Stimulated activated CD4-positive, alpha-beta T cell treated with anti-CD3 and anti-CD28 coated beads, Interleukin-2, amount 100 ng/mL, for 4 hours (primary cell): ENCODE measurements at places on chromosomes 7 and 10.

- peak; percentile 44 for DNase-seq
Measured at GRCh38 chr7:37448011-37448635, 541 bp downstream of the ELMO1 start.

GRCh38 chr7:77456696-77457095, 40.5 kb upstream of the GSAP start:
- no peak for DNase-seq

DNA sequence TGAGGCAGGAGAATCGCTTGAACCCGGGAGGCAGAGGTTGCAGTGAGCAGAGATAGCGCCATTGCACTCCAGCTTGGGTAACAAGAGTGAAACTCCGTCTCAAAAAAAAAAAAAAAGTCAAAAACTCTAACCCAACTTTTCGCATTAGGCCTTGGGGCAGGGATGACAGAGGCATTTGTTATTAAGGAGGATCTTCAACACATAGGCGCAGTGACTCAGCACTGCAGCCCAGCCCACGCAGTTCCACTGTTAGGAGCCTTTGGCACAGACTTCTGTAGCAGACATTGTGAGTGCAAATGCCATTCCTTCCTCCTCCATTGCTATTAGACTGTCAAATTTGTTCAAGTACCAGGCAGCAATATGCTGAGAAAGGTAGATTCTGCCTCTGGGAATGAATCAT, 43.1 kb upstream of the KLHL7 start:
- no peak for DNase-seq

- no peak for DNase-seq
Measured at GRCh38 chr10:636769-637168, 52.7 kb downstream of the DIP2C start.

DNA sequence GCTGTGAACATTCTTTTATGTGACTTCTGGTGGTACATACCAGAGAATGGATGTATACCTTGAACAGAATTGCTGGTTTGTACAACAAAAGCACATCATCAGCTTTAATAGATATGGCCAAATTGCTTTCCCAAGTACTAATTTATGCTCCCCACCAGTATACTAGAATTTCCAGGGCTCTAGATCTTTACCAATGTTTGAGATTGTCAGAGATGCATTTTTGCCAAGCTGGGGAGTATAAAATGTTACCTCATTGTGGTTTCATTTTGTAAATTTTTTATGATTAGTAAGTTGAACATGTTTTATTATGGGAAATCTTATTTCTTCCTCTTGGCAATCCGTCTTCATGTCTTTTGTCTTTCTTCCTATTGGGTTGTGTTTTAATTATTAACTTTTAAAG, 179.9 kb upstream of the TMEM106B start:
- DNase-seq = no peak

DNA sequence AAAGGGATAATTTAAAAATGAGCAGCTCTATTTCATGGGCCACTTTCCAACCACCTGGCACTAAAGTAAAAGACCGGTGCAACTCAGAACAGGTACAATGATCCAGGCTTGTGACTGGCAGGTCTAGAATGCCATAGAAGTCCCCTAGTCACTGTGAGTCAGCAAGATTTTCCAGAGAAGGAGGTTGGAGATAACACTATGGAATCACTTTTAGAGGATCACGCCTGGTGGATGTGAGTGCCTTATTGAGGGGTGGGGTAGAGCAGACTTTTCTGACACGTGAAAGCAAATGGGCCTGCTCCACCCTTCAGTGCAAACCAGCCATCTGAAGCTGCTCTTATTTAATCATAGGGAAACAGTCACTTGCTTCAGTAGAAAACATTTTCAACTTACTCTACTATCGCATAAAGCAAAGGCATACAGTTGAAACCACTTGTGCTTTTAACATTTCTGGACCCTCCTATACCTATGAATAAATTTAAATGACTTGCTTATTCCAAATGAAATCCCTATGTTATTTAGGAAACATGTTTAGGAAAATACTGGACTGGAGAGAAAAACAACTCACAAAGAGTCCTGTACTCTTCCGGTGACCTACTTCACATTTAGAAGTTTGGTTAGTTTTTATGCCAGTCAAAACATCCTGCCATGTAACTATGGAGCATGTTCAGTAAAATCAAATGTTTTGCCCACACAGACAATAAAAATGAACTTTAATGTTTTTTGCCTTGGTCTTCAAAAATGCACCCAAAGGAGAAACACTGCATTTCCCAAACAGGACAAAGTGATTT, 21.5 kb upstream of the AKR1C1 start:
- no peak for DNase-seq

GRCh38 chr7:36617408-36617807, 106.9 kb downstream of the AOAH start:
- DNase-seq = no peak

GRCh38 chr10:95539560-95540284, 21.4 kb downstream of the SORBS1 start:
- no peak for DNase-seq

- DNase-seq = no peak
Measured at GRCh38 chr7:4265066-4265465, 417.0 kb upstream of the FOXK1 start.

GRCh38 chr10:73251683-73252444, 580 bp downstream of the MRPS16 start:
- no peak for DNase-seq

- no peak for DNase-seq
Measured at GRCh38 chr10:58511765-58512490, 744 bp upstream of the BICC1 start.

DNA sequence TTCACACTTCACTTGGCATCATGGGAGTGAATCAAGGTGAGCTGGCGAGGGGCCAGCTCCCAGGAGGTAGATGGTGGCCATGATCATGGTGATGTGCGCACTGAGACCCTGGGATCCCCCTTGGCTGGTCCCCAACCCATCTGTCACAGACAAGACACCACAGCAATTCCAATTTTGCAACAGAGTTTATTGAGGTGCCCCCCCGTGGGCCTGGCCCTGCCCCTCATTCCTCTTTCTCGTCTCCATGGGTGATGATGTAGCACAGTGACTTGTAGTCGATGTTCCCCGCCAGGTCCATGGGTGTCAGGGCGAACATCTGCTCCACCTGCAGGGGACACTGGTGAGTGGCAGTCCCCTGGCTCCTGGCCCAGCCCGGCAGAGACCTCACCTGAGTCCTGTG, 2.4 kb downstream of the MYL7 start:
- DNase-seq = no peak

GRCh38 chr10:49539320-49539885, 482 bp upstream of the ERCC6 start:
- peak; percentile 3 for DNase-seq

- no peak for DNase-seq
Measured at GRCh38 chr10:130352291-130352645, 216.1 kb downstream of the GLRX3 start.

DNA sequence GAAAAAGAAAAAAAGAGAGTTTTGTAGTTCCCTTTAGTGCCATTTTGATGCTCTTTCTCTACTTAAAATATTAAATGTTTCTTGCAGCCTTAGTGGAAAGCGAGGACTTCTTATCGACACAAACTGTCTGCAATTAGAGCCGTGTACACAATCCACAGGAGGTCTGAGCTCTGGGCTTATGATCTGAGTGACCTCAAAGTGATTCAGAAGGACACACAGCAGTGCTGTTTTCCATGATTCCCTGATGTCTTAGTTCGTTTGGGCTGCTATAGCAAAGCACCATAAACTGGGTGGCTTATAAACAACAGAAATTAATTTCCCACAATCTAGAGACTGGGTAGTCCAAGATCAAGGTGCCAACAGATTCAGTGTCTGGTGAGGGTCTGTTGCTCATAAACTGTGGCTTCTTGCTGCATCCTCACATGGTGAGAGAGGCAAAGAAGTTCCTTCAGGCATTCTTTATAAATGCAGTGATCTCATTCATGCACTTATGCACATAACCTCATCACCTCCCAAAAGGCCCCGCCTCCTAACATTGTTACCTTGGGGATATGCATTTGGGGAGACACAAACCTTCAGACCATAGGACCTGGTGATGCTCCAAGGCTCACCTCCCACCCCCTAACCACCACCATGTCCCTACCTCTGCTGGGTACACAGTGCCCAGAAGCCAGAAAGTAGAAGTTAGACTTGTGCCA, 204.5 kb upstream of the GHITM start:
- no peak for DNase-seq

DNA sequence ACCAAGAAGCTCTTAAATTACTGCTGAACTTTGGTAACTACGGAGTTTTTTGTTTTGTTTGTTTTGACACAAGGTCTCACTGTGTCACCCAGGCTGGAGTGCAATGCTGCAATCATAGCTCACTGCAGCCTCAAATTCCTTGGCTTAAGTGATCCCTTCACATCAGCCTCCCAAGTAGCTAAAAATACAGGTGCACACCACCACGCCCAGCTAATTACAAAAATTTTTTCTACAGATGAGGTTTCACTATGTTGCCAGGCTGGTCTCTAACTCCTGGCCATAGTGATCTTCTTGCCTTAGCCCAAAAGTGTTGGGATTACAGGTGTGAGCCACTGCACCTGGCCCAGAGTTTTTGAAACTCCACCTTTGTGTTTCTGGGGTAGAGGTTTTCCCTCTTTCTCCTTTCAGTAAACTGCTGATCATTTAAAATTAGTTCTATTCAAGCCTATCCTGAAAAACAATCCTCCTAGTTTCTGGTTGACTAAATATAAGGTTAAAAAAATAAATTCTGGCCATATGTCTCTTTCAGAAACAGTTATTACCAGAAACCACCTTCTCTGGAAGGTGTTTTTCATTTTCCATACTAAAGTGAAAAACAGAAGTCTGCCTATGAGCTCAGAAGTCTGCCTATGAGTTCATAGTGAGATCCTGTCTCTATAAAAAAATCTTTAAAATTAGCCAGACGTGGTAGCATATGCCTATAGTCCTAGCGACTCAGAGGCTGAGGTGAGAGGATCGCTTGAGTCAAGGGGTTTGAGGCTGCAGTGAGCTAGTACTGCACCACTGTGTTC, 63.9 kb downstream of the VOPP1 start:
- DNase-seq = no peak

- DNase-seq = no peak
Measured at GRCh38 chr10:104045151-104046089, 40.3 kb downstream of the COL17A1 start.

DNA sequence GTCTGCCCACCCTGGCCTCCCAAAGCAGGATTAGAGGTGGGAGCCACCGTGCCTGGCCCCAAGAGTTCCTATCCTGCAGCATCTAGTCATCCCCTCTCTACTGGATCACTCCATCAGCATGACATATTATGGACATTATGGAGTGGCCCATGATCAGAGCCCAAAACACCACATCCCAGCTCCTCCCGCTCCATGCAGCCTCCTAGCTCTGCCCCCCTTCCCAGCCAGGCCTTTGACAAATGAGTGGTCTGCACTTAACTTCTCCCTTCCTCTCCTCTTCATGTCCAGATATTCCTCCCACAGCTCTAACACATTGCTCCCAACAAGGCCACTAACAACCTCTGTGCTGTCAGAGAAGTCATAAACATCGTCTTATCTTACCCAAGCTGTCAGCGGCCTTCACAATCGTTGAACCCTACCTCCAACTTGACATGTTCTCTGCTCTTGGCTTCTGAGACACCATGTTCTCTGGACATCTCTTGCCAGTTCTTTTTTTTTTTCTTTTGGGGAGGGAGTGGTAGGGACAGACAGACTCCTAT, 187.6 kb downstream of the NSUN6 start:
- DNase-seq = no peak

- no peak for DNase-seq
Measured at GRCh38 chr10:74628136-74628535, 198.3 kb upstream of the KAT6B start.

DNA sequence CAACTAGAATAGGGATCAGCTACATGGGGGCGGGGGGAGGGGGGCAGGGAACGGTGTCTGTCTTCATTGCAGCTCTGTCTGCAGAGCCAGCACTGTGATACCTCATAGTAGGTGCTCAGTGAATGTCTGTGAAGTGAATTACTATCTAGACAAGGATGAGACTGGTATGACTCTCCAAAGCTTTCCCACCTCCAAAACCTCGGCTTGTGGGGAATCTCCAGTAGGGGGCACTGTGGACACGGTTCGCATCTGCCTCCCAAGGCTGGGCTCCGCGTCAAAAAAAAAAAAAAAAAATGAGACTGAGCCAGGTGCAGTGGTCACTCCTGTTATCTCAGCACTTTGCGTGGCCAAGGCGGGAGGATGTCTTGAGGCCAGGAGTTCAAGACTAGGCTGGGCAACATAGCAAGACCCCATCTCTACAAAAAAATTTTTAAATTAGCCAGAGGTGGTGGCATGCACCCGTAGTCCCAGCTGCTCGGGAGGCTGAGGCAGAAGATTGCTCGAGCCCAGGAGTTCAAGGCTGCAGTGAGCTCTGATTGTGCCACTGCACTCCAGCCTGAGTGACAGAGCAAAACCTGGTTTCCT, 9.6 kb downstream of the TRIM56 start:
- DNase-seq = no peak

- DNase-seq = peak; percentile 46
Measured at GRCh38 chr7:150737265-150738055, at the start of gene GIMAP5. Gene GIMAP5 (plus strand): TSS chr7:150737418. CDS start chr7:150740885, 3,467 bp downstream.

GRCh38 chr7:139711991-139712743, 65.6 kb downstream of the HIPK2 start:
- no peak for DNase-seq

DNA sequence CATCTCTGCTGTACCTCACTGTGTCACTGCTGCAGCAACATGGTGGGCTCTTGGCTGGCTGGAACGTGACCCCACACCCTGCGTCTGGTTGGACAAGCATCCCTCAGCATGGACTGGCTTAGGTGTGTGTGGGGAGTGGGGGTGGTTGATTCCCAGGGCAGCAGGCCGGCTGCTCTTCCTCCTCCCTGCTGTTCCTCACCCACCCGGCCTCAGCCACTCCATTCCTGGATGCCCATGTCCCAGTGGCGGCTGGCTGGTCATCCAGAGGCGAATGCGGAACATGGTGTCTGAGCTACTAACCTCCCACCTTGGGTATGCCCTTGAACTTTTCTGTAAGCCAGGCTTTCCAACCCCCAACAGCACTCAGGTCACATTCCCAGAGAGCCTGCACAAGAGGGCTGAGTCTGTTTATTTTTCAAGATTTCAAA, 81.2 kb downstream of the GRK5 start:
- DNase-seq = no peak

GRCh38 chr10:33566001-33566400, 231.5 kb upstream of the NRP1 start:
- no peak for DNase-seq

DNA sequence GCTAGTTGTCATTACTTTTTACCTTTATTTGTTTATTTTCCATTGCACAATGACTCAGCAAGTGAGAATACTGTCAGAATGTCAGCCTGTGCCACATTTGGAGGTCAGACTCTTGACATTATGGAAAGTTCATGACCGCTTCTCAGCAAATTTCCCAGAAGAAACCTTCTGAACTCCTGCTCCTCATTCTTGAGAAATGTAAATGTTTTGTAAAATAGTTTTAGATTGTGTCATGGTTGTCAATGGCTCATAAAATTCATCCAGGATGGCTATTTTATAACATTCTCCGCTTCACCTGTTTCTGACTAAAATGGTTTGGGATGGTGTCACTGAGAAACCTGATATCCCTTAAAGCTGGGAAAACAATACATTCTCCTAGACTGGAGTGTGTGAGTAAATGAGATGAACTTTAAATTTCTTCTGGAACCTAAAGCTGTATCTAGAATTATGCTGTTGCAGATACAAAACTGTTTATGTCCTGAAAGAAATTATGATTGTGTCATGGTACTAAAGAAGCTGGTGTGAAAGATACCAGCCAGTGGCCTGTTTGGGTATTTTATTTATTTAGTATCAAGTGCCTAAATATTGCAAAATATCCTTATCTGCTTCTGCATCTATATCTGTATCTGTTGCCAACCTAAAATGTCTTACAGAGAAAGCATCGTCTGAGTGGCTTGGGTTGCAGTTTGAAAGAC, 671.7 kb downstream of the GATA3 start:
- no peak for DNase-seq
